ENCODE measurements at places on chromosomes 2 and 18.

GRCh38 chr18:41458376-41458775 lies 496.7 kb upstream of the PIK3C3 start:
- DNase-seq: no peak

DNA sequence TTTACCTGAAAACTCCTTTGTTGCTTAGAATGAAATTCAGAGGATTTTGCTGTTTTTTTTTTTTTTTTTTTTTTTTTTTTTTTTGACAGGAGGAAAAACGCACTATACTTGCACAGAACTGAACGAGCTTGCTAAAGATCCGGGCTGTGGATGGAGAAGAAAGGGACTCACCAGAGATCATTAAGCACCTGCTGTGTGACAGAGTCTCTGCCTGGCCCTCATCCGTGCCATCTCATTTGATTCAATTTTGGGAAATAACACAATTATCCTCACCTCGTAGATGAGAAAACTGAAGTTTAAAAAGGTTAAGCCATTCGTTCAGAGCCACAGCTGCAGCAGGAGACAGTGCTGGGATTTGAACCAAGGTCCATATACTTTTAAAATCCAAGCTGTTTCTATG lies 775.4 kb upstream of the ID2 start:
- no peak for DNase-seq

DNA sequence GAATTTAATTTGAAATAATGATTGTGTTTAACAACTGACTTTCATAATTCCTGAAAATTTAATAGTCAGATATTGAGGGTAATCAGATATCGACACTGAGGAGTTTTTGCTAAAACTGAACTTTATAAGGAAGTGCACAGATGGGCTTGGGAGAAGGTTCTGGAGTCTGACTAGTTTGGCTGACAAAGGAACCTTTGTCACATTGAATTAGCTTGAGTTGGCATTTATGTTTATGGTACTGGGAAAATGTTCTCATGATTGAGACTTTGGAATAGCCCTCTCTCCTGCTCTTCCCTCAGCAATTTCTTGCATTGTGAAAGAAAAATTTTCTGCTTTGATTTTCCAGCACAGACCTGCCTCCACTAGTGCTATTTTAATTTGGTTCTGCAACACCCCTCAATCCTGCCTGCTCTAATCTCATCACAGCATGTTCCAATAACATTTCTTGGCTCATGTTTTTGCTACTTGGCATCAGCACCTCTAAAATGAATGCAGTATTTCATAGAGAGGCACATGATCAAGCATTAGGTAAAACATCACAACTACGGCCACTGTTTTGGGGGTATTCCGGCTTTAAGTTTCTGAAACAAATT lies 133.9 kb upstream of the FSHR start:
- DNase-seq: no peak

- DNase-seq: no peak
Measured at GRCh38 chr2:177759443-177759842, 313.1 kb downstream of the PDE11A start.

DNA sequence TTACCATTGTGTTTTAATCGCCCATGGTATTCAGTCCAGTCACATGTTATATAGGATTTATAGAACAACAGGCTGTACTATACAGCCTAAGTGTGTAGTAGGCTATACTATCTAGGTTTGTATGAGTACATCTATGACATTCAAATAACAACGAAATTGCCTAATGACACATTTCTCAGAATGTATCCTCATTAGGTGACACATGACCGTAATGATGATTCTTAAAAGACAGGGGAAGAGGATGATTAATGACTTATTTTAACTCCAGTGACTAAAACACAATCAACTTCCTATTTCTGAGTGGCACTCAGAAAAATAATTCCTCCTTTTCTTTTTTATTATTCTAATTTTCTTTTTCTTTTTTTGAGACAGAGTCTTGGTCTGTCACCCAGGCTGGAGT lies 63.0 kb upstream of the ACSL3 start:
- peak; percentile 86 for DNase-seq

DNA sequence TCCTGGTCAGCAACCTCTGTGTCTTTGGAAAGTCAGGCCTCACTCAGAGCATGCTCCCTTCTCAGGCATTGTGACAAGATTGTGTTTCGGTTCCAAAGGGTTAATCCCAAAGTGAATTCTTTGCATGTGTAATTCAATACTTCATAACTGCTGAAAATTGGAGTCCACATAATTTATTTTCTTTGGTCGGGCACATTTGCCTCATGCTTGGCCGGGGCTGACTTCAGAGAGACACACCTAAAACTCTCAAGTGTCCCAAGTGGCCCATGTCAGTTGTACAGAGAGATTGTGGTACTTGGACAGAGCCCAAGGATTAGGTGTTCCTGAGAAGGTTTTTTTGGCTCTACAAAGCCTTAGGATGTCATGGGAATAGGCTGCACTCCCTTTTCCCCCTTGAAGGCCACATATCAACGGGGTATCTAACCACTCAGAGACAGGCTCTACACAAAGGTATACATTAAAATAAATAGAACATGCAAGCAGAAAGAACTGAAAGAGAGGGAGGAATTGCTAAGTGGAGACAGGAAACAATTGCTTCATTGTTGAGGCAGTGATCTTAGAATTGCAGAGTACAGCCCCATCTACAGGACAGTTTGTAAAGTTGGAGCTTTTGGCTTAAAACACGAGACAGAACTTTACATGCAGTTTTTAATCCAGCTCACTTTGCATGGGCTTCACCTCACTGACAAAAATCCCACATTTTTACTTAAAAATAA lies 1232.3 kb upstream of the ZEB2 start:
- DNase-seq: peak; percentile 39

DNA sequence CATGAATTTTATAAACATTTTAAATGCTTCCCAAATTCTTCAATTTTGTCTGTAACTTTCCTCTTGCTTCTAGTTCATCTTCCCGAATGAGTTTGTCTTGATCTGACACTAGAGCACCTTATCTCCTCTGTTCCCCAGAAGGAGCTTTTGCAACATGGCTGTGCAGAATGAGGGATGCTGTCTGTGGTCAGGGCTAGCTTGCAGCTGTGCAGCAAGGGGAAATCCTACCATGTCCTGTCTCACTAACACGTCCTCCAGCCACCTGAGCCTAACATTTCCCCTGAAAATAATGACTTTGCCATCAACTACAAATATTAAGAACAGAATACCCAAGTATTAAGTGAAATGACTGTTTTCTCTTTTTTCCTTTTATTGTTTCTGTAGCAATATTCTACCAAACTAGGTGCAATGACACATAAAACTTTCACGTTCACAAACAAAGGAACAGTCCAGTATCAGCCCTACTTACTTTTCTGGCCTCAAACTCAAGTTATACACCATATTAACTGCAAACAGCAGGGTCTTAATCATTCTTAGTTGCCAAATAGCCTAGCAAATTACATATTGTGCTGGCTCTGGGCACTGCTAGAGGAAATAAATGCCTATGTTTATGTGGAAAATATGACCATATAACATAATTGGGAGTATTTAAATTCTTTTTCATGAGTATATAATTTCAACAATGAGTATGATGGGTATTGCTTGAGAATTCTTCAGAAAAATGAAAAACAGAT lies 423.3 kb downstream of the CMPK2 start:
- DNase-seq: no peak

DNA sequence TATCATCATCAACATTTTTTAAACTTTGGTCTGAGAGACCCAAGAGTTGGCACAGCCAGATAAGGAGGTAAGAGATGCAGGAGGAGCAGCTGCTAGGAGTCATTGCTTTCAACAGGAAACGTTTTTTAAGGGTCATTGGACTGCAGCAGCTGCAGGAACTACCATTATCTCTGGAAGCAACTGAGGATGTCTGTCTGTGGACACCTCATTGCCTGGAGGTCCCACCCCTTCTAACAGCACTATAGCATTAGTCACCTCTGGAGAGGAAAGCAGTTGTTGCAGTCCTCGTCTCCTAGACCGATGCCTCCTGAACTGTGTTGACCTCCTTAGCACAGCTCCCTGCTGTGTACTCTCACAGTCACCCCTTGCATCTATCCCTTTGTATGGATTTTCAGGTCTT lies 21.5 kb upstream of the FSHR start:
- DNase-seq: no peak

- DNase-seq: no peak
Measured at GRCh38 chr2:3000968-3001367, 376.6 kb downstream of the EIPR1 start.

DNA sequence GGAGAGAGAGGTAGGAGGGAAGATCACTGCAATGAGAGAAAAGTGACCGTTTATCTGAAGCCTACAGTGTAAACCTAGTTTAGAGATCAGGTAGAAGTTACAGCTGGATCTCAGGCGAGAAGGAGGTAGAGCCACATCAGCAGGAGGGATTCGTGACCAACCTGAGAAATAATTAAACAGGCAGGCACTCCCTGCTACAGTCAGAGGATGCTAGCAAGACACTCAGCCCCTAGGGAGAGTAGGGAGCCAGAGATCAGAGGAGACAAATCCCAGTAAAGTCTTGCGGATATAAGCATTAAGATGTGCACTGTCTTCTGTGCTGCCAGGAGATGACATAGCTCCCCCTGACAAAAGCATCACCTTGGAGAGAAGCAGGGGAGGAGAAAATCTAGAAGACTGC lies 629.1 kb upstream of the SLC39A10 start:
- no peak for DNase-seq

DNA sequence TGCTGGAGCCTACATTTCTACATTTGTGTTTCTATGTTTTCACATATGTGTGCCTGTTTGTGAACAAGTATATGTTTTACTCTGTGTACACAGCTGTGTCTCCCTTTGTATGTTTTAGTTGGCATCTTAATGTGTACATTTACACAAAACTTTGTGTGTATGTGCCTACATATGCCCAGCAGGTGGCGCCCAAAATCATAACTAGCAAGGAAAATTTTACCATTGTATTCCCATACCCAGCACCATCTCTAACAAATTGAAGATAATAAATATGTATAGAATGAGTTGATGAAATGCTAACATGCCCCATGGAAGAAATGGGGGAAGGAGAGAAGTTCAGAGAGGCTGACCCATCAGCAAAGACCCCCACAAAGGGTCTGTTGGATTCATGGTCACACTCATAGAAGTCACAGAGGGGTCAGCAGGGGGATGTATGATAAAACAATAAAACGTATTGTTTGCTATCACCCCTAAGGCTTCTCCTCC lies 48.1 kb downstream of the PKDCC start:
- DNase-seq: no peak

- DNase-seq: no peak
Measured at GRCh38 chr2:179695486-179695885, 165.9 kb downstream of the ZNF385B start.

GRCh38 chr2:47728551-47728950 lies 54.4 kb upstream of the MSH6 start:
- DNase-seq: no peak

DNA sequence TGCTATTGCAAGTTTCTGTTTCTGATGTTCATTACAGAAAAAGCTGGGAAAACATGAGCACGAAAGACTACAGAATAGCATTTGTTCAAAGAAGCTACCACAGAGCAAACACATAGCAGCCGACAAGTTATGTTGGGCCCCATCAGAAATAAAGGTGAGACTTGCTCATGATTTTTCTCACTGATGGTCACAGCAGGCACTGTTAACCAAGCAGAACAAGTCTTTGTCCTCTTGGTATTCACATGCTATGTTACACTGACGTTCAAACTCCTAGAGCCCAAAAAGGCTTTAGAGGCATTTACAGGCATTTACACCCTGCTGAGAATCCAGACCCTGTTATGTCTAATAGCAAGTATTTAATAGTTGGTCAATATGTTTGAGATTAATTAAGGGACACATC lies 235.0 kb upstream of the HNMT start:
- no peak for DNase-seq

DNA sequence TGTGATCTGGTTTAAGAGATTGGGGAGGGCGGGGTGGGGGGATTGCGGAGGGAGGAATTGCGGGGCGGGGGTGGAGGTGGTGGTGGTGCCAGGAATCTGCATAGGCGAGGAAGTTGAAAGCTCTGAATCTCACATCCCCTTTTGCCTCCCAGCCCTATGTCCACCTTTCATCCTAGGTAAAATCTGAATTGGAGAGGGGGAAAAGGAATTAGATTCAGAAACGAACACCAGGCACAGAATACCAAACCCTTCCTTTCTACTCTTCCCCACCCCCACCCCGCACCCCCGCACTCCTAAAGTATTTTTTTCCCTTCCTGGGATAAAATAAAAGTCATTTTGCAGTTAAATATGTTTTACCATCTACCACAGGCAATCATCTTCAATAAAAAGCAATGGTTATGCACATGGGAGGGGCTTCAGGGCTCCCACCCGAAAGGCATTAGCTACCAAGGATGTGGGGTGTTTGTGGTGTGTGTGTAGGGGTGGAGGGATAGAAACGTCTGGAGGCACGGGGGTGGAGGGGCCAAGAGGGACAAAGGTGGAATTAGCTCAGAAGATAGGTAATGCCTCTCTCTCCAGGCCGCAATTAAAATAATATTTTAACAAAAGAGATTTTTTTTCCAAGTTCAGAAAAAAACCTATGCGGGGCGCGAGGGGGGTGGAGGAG lies 1.8 kb downstream of the IGFBP5 start:
- DNase-seq: no peak

DNA sequence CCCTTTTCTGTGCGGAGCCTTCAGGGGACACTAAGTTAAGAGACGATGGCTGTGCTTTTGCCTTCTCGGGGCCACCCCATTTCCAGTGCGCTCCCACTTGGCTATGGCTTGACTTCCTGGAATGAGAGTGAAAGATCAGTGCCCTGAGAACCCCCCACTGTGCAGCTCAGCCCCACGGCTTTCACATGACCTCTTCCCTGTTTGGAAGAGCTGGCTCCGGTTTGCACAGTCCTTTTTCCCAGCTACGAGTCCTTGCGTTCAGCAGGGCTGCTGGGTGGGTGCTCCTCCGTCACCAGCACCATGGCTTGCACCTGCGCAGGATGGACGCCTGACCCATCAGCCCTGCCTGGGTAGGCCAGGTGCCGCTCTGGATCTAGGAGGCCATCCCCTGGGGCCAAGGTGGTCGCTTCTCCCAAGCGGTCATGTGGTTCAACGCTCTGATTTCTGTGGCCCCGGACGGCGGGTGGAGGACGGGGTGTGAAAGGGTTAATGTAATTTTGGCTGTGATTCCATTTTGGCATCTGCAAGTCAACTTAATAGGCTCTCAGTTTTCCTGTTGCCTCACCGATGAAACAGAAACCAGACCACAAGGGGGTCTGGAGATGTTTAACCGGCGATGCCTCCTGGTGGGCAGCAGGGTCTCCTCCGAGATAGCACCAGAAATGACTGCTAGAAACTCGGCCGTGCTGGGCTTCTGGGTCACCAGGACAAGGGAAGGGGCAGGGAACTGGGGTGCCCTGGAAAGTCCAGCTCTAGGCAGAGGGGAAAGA lies 113.1 kb upstream of the HAAO start:
- DNase-seq: no peak
